ENCODE measurements at places on chromosomes 11 and 22.

DNA sequence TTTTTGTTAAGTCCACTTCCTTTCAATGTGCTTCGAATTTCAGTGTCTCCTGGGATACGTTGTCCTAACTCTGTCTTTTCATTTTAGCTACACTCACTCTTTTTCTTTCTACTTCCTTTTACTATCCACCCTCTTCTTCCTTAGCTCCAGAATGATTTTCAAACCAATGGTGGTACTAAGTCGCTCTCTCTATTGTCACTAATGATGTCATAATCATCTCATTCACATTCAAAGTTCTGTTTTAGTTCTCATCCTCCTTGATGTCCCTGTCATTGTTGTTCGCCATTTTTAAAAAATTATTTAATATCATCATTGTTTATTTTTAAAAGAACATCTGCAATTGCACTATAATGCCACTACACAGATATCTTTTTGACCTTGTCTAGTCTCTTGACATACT lies 47.3 kb downstream of the NNMT start:
- DNase-seq: no peak

GRCh38 chr11:30481796-30482195 lies 104.4 kb downstream of the MPPED2 start:
- no peak for DNase-seq

DNA sequence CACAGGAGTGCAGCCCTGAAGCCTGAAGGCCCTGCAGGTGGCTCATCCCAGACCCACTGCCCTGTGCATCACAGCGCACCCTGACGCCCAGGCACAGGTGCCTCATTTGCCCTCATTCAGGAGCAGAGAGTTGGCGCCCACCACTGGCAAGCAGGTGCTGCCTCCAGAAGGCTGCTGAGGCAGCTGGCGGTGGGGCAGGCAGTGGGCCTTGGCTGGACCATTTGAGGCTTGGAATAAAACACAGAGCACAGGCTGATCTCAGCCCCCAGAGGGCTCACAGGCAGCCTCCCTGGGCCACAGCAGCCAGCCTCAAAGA lies 1151.9 kb downstream of the BRD1 start:
- no peak for DNase-seq

DNA sequence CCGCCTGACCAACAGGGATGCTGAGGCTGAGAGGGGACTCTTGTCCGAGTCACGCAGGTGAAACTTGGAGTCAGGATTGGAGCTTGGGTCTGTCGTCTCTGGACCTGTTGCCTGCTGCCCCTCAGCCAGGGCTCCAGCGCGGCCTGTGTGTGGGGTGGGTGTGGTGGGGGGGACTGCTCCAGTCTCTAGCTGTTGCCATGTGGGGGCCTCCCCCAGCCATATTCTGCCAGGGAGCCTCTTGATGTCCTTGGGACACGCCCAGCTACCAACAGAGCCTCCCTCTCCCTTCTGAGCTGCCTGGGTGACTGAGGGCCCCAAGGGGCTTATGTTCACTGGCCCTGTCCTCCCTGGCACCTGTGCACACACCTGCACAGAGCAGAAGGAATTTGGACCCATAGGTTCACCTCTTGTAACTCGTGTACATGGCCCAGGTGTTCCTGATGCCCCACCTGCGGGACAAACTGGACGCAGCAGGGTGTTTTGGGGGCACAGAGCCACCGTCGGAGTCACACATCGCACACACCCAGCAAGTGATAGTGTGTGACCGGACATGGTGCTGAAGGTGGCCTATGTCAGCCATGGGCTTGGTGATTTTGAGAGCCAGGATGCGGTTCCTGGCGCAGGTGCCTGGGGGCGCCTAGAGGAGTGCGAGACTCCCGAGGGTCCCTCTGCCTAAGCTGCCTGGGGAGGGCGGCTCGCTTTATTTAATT lies 252.3 kb downstream of the TBC1D22A start:
- DNase-seq: no peak

- DNase-seq: no peak
Observed at GRCh38 chr11:79503028-79503427, 62.2 kb upstream of the TENM4 start.
